ENCODE measurements at places on chromosomes 4 and X. TPM values are rescaled to one million over a fixed set of nuclear protein-coding genes. Genes with fewer than 3 reads are reported as not detected.

The INTU gene
- 0.22 TPM for total RNA-seq

DNA sequence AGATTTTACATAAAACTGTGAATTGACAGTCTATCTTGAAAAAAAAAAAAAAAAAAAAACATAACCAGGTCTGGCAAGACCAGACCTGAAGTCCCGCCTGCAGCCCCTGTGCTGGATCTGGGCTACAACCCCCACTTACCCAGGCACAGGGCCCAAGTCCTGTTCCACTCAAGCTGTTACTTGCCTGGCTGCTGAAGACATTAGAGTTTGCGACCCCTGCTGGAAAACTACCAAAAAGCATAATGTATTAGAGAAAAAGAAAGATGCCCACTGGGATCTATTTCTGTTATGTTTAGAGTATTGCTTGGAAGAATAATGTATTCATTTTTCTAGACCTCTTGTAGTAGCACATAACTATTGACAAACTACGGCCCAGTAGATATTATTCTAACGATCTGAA lies 4.7 kb downstream of the HS3ST1 start:
- peak; percentile 49 for DNase-seq

The COL4A6 gene
- not detected for total RNA-seq

GRCh38 chr4:80266902-80267380 lies 477 bp downstream of the FGF5 start:
- DNase-seq: no peak

GRCh38 chr4:81250430-81250829 lies 35.4 kb upstream of the PRKG2 start:
- no peak for DNase-seq

The GAGE12E gene
- total RNA-seq: not detected

- no peak for DNase-seq
Measured at GRCh38 chr4:185113340-185113739, 29.7 kb upstream of the SLC25A4 start.

The PPID gene
- total RNA-seq: 17.4 TPM

The FAT4 gene
- 0.42 TPM for total RNA-seq

GRCh38 chr4:33149658-33150524 lies 2429.7 kb downstream of the PCDH7 start:
- no peak for DNase-seq

GRCh38 chr4:73776321-73776729 lies 36.0 kb downstream of the CXCL8 start:
- no peak for DNase-seq

- DNase-seq: peak; percentile 70
Measured at GRCh38 chrX:131762802-131763234, 218.9 kb downstream of the OR13H1 start.

The USP51 gene
- total RNA-seq: 1.6 TPM

The MND1 gene
- not detected for total RNA-seq

The GTPBP6 gene
- 73.9 TPM for total RNA-seq

DNA sequence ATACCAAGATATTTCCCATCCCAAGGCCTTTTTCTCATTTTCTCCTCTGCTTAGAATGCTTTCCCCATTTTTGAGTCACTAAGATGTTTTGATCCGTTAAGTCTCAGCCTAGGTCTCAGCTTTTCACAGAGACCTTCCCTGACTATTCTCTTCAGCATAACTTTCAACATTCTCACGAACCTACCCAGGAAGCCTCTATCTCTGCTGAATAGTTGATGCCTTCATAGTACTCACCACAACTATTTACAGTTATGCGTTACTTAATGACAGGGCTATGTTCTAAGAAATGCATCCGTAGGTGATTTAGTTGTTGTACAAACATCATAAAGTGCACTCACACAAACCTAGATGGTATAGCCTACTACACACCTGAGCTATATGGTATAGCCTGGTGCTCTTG lies 64.5 kb downstream of the ARL9 start:
- DNase-seq: no peak

- no peak for DNase-seq
Measured at GRCh38 chrX:104660092-104660491, 94.1 kb downstream of the IL1RAPL2 start.

DNA sequence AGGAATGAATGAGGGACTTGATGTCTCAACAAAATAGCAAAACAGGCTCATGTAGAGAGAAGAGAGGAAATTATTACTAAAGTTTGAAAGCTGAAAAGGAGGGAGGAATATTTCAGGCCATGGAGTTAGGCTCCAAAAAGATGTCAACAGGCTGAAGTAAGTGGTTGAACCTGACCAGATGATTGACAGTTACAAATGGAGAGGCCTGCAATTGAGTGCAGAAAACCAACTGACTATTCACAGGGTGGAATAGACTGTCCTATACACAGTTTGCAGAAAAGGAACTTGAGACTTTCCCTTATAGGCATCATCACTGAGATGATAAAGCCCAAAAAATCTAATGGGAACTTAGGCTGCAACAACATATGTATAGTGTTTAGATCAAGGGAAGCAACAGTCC lies 233.3 kb downstream of the AR start:
- DNase-seq: no peak

GRCh38 chrX:146055733-146056132 lies 238.1 kb downstream of the SLITRK2 start:
- no peak for DNase-seq

The AWAT2 gene
- total RNA-seq: not detected

GRCh38 chrX:8864161-8864560 lies 63.0 kb upstream of the FAM9A start:
- DNase-seq: no peak

GRCh38 chr4:176300565-176300964 lies 19.2 kb upstream of the SPCS3 start:
- no peak for DNase-seq

- DNase-seq: no peak
Measured at GRCh38 chrX:100477958-100478357, 67.9 kb upstream of the PCDH19 start.

- no peak for DNase-seq
Measured at GRCh38 chr4:138003248-138003647, 238.9 kb downstream of the SLC7A11 start.

DNA sequence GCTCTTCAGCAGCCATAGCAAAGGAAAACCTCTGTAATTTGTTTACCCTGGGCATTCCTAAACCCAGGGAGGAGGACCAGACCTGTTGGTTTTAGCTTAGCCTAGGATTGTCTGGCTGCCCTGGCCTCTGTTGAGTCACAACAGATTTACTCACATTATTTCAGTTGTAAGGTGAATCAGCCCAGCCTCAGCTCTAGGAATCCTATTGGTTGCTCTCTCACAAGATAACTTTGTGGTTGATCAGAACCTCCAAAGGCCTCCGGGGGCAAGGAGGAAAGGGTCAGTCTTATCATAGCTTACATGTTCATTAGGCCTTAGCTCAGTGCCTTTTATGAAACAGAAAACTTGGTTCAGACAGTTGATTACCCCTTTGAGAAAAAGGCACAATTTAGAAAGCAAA lies 41.0 kb downstream of the PDK3 start:
- no peak for DNase-seq

GRCh38 chr4:165331823-165332222 lies 4.4 kb downstream of the MSMO1 start:
- no peak for DNase-seq

DNA sequence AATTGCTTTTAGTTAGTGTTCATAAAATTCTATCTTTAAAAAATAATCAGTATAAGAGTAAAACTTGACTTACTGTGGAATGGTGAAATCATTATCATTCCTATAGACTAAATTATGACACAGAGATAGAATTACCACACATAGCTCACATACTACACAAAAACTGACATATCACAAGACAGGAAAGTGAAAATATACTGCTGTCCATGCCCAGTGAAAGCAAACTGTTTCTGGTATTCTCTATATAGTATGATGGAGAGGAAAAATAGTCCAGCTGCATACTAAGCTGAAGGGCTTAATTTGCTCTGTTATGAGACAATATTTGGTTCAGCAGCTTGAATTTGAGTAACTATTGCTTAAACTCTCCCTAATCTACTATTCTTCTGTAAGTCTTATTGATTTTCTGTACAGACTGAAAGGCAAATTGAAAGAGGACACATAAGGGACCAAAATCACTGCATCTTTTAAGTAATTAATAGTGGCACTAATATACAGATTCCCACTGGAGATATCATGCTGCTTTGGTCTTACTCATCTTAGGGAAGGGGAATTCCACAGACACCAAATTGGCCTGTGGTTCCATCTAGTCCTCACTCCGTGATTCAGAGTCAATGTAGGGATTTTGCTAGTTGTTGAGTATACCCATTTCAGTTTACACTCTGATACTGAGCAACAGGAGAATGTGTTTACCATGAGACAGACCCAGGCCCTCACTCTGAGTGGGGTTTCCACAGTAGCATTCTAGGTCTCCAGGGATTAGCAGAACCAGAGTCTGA lies 47.4 kb upstream of the AGA start:
- DNase-seq: no peak

GRCh38 chr4:25811374-25811690 lies 51.5 kb downstream of the SEL1L3 start:
- no peak for DNase-seq

The COX7B2 gene
- not detected for total RNA-seq

DNA sequence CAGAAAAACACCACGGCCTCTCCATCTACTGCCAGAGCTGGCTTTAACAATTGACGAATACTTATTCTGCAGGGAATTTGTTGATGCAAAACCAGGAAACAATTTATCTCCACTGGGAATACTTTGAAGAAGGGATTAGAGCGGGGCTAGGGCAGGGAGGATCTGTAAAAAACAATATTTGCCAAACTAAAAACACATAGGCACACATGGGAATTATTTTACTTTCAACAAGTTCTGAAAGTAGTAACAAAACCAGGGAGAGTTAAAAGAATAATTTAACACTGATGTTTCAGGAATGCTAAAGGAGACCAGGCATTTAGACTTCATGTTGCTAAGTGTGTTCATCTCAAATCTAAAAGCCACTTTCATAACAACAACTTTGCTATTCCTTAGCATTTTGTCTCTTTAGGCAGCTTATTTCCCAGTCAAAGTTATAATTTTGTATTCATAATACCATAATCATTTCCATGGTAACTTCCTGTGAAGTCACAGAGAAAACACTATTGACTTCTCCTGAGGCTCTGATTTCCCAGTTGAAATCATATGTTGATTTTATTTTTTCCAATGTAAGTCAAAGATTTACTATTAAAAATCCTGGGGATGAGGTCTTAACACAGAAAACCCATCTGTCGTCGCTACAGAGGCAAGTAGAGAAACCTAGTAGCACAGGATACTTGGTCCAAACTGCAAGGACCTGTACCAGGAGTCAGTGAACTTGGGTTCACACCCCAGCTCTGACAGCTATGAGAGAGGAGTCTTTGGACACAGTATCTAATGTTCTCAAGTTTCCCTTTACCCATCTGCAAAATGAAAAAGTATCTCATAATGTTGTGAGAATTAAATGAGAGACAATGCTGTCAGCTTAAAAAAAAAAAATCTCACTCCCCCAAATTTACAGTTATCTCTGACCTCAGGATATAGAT lies 69.3 kb downstream of the SH3RF1 start:
- no peak for DNase-seq

- DNase-seq: peak; percentile 21
Measured at GRCh38 chr4:89308161-89308500, 531 bp upstream of the GPRIN3 start.

DNA sequence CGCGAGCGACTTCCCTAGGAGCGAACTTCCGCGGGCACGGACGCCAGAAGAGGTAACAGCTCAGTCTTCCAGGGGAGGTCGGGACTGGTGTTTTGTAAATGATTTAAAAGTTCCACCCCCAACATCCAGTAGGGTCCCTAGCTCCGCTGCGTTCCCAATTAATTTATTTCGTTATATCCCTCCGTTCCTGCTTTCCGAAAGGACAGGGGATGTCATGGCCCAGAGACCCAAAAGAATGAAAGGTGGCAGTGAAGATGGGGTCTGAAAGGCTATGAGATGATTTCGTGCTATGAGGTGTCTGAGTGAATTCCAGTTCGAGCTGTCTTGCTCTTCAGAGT lies 373 bp upstream of the SMIM43 start:
- no peak for DNase-seq

GRCh38 chrX:33149580-33149979 lies 61.8 kb downstream of the DMD start:
- DNase-seq: no peak

Data from naive thymus-derived CD4-positive, alpha-beta T cell (primary cell).